ENCODE measurements at places on chromosomes 5 and 9.

DNA sequence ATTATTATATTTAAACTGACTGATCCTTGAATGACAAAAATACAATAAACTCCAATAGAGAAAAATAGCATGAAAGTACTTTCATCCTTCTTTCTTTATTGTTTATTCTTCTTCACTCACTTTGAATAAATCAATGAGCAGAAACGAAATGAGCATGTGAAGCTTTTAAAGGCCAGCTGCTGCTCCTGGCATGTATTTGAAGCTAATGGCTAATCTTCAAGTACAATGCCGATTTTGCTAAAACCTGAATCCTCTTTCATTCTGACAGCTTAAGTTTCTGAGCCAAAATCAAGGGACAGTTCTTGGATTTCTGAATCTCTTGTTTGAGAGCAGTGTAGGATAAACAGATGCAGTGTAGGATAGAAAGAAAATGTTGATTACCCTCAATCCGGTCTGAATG is 237.3 kb downstream of the CDH10 start:
- DNase-seq: no peak

GRCh38 chr5:177471610-177472356 is 1.7 kb downstream of the DBN1 start:
- no peak for DNase-seq

GRCh38 chr5:4387290-4387689 is 752.8 kb upstream of the ADAMTS16 start:
- no peak for DNase-seq

- DNase-seq: no peak
Measured at GRCh38 chr5:51271261-51271660, 112.0 kb upstream of the ISL1 start.

DNA sequence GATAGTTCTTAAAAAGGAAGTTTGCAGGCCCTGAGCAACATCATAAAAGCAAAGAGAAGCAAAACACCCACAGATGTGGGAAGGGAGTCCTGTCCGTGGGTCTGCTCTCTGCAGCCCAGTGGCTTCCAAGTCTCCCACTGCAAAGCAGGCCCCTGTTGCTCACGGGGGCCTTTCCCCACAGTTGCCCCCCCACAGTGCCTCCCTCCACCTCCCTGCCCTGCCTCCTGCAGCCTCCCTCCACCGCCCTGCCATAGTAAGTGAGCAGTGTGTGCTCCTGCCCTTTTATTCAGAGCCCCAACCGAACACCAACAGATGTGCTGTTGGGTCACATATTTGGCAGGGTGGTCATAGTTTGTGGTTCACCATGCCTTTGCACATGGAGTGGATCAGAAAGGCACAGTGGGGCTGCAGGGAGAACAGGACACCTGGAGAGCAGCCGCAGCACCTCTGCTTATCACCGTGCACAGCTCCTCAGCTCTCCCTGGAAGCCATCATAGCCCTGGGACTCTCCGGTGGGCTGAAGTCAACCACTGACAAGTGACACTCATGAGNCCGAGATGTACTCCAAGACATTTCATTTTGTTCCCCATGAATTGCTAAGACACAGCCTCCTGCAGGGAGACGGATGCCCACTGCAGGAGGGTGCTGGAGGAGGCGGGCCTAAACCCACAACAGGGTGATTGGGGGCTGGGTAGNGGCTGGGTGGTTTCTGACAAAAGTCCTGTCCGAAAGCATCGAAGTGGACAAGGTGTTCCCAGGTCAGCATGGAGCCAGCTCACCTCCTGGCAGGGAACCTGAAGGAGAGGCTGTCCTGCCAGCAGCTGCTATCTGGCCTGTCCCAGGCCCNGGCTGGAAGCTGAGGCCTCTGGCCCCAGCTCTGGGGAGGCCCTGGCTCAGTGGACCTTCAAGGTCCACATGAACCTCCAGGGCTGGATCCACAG is 278.9 kb downstream of the GADD45G start:
- DNase-seq: no peak

- DNase-seq: no peak
Measured at GRCh38 chr5:136020001-136020382, 8.8 kb upstream of the TGFBI start.
